ENCODE measurements at places on chromosomes 4 and X.

DNA sequence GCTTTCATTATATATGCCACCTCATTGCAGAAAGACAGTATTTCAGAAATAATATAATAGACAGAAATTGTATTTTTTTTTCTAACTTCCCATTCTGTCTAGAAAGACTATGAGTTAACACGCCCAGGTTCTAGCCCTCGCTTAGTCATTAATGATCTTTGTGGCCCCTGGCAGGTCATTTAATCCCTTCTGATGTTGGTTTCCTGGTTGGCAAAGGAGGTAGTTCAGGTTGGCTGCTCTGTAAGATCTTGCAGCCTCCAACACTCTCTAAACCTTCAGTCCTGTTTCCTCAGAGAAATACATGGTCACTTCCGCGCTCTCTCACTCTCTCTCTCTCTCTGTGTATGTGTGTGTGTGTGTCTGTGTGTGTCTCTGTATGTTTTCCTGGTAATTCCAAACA is 156.3 kb upstream of the NOCT start:
- ATAC-seq: no peak

DNA sequence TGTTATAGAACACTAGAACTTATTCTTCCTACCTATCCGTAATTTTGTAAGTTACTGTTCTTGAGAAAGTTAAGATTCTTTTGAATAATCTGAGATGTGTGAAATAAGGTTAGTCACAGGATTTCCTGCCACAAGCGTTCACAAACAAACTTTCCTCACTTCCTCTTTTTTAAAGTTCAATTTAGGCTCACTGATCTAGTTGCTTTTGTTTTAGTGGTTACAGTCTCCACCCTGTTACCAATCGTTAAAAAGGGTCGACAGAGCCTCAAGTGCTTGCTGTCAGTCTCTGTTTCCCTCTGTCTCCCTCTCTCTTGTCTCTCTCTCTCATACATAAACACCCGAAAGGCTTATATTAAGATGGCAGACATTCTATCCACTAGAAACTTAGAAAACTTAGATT is 35.9 kb upstream of the STK26 start:
- no peak for ATAC-seq

- ATAC-seq: no peak
These were observed 27.3 kb upstream of the RBBP7 start for GRCh38 chrX:16897445-16897844.

- ATAC-seq: no peak
These were observed 183.6 kb upstream of the PSAPL1 start for GRCh38 chr4:7618361-7618760.

DNA sequence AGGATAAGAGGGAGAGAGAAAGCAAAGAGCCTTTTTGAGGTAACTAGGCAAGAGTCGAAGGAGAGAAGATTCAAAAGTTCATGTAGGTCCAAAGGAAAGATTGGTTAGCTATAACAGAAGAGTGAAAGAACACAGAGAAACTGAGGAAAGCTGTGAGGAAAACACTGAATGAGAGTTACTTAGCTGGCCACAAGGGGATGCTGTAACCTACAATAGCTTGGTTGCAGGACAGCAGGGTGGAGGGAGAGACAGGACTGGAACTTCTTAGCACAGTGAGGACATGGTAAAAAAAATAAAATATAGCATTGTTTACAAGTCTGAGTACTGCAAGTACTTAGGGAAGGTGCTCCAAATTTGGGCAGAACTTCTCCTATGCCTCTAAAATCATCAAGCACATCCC is 48.3 kb downstream of the RAI2 start:
- ATAC-seq: no peak

DNA sequence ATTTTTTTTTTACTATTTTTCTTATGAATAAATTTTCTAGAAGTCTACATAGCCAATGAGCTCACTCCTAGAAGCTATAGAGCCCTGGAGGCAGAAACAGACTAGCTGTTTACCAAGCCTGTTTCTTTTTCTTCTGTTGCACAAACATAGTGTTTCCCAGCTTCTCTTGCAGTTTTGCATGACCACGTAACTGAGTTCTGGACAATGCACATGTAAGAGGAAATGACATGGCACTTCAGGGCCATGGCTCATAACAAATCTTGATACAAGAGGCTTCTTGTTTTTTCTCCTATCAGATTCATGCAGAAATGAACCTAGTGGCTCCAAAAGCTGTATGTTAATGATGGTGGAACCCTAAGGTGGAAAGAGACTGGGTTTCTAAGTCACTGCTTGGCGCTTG is 127.4 kb downstream of the ZNF330 start:
- ATAC-seq: no peak

DNA sequence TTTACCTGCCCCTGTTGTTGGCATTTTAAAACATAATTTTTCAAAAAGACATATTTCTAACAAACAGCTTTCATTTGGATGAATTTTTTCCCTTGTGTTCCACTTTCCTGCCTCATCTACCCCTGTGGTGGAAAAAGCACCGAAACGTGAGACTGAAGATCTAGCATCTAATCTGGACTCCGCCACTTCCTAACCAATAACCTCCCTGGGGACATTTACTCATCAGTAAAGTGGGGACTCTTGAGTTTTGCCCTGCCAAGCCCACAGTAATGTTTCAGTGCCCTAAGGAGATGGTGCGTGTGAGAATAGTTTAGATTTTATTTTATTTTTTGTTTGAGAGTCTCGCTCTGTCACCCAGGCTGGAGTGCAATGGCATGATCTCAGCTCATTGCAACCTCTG is 56.7 kb downstream of the ADGRG2 start:
- no peak for ATAC-seq

GRCh38 chrX:77174680-77175519 is 272.3 kb upstream of the FGF16 start:
- no peak for ATAC-seq

GRCh38 chr4:102036619-102037376 is 246.3 kb downstream of the BANK1 start:
- ATAC-seq: no peak

All from SK-N-SH treated with all-trans-retinoic acid at 6 μM for 48 hours (cell line).